ENCODE measurements at places on chromosomes 7 and 10.

- no peak for DNase-seq
- H3K4me1 ChIP-seq, result peaks cover 3% of the 10 kb centered on the region
- no peaks in the 10 kb centered on the region for H3K36me3 ChIP-seq
These were observed 30.6 kb downstream of the CFAP46 start for GRCh38 chr10:132911786-132912097.

GRCh38 chr10:79024296-79024695 lies 44.5 kb upstream of the ZMIZ1 start:
- no peaks in the 10 kb centered on the region for H3K27me3 ChIP-seq
- H3K4me1 ChIP-seq, result peaks cover 50% of the 10 kb centered on the region
- no peaks in the 10 kb centered on the region for H3K36me3 ChIP-seq
- DNase-seq, result no peak
- peak overlapping the region; percentile 12 for H3K4me3 ChIP-seq

DNA sequence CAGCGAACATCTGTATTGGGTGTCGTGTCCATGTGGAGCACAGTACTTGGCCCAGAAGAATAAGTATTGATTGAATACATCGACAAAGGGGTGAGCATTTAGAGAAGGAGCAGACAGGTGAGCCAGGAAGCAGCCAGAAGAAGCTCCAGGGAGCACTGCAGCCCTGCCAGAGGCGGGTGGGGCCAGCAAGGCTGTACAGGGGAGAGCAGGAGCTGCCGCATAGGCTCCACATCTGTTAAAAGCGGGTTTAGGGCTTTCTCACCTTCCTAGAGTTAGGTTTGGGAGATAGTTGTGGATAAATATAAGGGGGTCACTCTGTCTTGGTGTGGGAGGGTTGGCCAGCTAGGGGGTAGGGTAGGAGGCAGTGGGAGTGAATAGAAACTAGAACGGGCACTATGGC lies 1.3 kb upstream of the CPA1 start:
- peaks cover 8% of the 10 kb centered on the region for H3K36me3 ChIP-seq
- DNase-seq, result no peak
- H3K4me3 ChIP-seq, result no peak overlapping the region
- no peaks in the 10 kb centered on the region for H3K27me3 ChIP-seq

DNA sequence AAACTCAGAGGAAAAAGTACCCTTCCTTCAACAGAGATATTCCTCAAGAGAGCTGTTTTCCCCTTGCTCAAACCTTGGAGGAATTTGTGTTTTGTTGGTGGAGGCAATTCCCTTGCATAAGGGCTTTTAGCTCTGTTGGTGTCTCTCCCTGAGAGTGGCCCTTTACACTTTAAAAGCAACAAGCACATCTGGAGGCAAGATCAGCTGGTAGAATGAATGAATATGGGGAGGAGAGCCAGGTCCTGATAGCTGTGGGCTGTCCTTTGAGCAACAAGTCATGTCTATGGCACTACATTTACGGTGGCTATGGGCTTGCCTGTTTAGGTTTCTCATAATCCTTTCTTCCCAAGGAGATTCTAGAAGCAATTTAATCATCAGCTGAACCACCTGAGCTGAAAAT lies 384.0 kb downstream of the SORCS3 start:
- no peak for DNase-seq
- H3K4me1 ChIP-seq, result peaks cover 6% of the 10 kb centered on the region
- H3K27ac ChIP-seq, result no peak overlapping the region
- H3K4me3 ChIP-seq, result no peak overlapping the region
- peaks cover 10% of the 10 kb centered on the region for H3K27me3 ChIP-seq

DNA sequence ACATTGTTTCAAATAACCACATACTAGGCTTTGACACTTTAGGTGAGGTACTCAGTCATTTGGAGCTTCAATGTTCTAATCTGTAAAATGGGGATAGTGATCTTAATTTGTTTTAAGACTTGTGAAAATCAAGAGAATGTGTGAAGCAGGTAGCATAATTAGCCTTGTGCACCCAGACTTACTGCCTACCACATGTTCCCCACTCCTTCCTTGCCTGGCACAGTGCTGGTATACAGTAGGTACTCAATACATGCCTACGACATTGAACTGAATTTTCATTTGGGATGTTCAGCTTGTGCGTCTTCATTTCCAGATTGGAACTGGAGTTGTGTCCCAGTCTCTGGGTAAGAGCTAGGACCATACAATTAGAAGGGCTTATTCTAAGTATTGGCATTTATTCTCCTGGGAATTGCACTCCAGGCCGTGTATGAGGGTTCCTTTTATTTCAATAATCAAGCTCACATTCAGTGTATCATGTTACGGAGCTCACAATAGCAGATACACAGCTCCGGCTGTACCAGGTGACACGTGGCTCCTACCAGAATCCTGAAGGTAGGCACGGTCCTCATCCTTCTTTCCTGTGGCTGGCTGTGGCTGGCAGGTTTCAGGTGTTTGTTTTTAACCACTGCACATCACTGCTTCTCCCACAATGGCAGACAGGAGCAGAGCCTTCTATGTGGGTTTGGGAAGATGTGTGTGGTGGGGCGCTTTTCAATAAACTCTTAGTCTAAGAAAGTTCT lies 109.4 kb upstream of the PDCD4 start:
- no peak overlapping the region for H3K4me3 ChIP-seq
- peaks cover 2% of the 10 kb centered on the region for H3K27me3 ChIP-seq
- no peak overlapping the region for H3K27ac ChIP-seq
- no peak for DNase-seq

DNA sequence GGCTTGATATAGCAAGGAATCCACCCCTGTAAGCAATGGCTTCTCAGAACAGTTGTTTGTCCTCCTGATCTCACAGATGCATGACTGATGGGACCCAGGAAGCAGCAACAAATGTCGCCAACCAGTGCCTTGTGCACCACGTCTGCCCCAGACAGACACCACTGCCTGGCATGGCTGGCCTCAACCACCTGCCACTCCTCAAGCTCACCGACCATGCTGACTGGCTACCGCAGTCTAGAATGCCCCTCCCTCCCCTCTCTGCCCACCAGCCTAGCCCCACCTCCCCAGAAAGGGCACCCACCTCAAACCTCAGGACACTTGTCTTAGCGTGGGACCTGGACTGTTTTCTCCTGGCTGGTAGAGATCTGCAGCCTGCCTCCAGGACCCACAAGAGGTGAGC lies 24.0 kb downstream of the LRRC20 start:
- no peak overlapping the region for H3K4me3 ChIP-seq
- H3K27ac ChIP-seq, result no peak overlapping the region
- peaks cover 19% of the 10 kb centered on the region for H3K4me1 ChIP-seq
- peaks cover 2% of the 10 kb centered on the region for H3K27me3 ChIP-seq
- DNase-seq, result no peak
